ENCODE measurements at places on chromosomes 4 and X.

GRCh38 chr4:68021185-68021584 is 57.9 kb upstream of the TMPRSS11A start:
- DNase-seq, result no peak

- no peak for DNase-seq
Observed at GRCh38 chr4:67325791-67326190, 219.5 kb downstream of the CENPC start.

- no peak for DNase-seq
Observed at GRCh38 chr4:168859888-168860694, 150.0 kb downstream of the CBR4 start.

DNA sequence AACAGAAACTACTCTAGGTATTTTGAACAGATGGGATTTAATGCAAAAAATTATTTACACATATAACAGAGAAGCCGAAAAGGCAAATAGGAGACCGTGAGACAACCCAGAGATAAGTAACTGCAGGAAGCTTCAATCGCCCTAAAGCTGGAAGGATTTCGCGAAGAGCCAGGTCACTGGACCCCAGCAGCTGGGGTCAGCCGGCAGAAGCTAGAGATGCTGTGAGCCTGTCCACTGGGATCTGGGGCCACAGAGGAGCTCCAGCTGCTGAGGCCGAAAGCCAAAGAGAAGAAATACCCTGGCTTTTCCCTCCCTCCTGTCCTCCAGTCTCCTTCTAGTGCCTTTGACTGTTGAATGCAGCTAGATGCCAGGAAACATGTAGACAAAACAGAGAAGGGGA is 192.8 kb upstream of the BCOR start:
- DNase-seq, result no peak

DNA sequence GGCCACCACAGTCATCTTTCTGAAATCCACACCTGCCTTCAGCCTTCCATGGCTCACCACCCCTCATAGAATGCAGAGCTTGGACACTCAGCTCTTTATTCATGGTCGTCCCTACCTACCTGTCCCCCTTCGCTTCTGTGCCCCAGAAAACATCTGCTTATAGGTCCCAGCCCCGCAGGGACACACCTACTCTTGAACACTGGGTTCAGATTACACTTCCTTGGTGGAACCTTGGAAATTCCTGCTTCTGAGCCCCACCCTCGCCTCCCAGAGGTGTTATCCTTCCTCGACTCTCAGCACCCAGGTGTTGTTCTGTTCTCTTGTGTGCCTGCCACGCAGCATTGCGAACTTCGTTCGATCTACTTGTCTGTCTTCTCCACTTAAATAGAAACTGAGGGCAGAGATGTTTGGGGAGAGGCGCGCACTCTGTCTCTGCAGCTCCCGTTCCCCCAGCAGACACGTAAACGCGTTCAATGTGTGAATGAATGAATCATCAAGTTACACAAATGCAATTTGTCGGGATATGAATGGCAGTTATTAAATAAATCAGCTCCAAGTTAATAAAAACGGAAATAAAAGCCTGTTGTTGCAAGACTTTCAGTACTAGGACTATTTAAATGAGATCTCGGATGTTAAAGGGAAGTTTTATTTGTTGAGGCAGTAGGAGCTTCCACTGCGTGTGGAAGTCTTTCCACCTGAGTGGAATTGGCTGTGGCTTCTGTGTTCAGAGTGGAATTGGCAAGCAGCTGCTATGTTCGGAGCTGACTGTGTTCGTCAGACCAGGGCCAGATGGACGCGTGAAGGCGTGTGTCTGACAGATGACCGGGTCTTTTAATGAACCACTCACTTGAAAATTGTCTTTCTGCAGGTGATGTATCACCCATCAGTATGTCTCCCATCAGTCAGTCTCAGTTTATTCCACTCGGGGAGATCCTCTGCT is 95.6 kb downstream of the STOX2 start:
- no peak for DNase-seq

- peak; percentile 32 for DNase-seq
Observed at GRCh38 chrX:10360116-10360515, 203.3 kb downstream of the CLCN4 start.

GRCh38 chr4:138400543-138400942 is 158.4 kb upstream of the SLC7A11 start:
- DNase-seq, result no peak

DNA sequence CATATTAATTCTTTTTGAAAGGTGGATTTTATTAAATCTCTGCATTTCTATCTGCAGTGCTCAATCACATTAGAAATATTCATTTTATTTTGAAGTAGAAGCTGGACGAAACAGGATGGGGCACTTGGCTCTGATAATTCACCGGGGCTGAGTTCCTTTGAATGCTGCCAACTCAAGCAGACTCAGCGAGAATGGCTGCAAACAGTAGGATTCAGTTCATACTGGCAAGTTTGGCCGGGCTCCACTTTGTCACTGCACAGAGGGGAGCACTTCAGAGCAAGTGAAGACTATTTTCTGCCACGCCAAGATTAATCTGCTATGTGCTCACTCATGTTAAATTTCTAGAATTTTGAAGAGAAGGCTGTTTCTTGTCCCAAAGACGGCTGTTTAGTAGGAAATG is 30.7 kb upstream of the KLHL8 start:
- DNase-seq, result peak; percentile 14

DNA sequence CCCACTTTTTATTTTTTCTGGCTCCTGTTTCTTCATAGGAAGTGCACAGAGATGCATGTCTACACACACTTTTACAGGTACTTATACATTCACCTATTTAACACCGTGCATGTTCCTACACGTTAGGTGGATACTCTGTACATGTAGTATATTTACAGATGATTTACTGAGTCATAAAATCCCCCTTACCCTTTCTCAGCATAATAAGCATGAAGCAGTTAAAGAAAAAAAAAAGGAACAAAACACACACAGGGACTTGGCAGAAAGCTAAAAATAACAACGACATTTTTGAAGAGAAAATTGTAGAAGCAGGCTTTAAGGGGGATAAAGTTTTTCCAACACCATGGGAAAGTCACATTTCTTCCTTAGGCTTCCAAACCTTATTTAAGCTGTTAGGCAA is 96.4 kb upstream of the IQCM start:
- DNase-seq, result peak; percentile 5

DNA sequence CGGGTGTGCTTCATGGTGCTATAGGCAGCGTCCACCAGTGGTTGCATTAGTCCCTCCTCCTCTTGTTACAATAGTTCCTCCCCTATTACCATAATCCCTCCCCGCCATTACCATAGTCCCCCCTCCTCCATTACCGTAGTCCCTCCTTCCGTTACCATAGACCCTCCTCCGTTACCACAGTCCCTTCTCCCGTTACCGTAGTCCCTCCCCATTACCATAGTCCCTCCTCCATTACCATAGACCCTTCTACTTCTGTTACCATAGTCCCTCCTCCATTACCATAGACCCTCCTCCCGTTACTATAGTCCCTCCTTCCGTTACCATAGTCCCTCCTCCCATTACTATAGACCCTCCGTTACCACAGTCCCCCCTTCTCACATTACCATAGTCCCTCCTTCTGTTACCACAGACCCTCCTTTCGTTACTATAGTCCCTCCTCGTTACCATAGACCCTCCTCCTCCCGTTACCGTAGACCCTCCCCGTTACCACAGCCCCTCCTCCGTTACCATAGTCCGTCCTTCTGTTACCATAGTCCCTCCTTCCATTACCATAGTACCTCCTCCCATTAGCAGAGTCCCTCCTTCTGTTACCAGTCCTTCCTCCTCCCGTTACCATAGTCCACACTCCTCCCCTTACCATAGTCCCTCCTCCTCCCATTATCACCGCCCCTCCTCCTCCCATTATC is 129.6 kb downstream of the DHRSX start:
- DNase-seq, result peak; percentile 45

GRCh38 chr4:7254736-7255487 is 62.6 kb downstream of the SORCS2 start:
- no peak for DNase-seq

GRCh38 chr4:5707778-5708448 is 446 bp downstream of the EVC2 start:
- peak; percentile 15 for DNase-seq

DNA sequence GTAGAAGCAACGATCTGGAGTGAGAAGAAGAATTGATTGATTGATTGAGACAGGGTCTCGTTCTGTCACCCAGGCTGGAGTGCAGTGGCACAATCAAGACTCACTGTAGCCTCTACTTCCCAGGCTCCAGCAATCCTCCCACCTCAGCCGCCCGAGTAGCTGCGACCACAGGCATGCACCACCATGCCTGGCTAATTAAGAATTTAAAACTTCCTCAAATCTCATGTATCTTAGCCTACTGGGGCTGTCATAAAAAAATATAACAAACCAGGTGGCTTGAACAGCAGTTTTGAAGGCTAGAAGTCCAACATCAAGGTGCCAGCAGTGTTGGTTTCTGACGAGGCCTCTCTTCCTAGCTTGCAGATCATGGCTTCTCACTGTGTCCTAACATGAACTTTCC is 18.3 kb upstream of the TBC1D9 start:
- no peak for DNase-seq

DNA sequence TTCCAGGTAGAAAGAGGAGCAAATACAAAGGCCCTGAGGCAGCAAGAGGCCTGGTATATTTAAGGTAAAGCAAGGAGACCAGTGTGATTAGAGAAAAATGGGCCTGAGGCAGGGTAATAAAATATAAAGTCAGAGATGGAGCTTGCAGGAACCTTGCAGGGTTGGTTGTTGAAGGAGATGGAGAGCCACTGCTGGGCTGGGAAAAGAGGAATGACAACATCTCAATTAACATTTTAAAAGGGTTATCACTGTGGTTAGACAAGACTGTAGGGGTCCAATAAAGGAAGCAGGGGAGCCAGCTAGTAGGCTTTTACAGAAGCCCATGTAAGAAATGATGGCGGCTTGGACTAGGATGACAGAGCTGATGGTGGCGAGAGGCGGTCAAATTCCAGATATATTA is 205.5 kb upstream of the MBNL3 start:
- DNase-seq, result no peak

GRCh38 chr4:11326021-11326420 is 102.7 kb downstream of the HS3ST1 start:
- no peak for DNase-seq

GRCh38 chr4:72109959-72110497 is 78.2 kb downstream of the NPFFR2 start:
- DNase-seq, result no peak

- DNase-seq, result peak; percentile 6
Observed at GRCh38 chrX:51395810-51396728, 63.4 kb downstream of the NUDT10 start.

- DNase-seq, result peak; percentile 0
Observed at GRCh38 chr4:171880136-171880535, 66.9 kb downstream of the GALNTL6 start.

DNA sequence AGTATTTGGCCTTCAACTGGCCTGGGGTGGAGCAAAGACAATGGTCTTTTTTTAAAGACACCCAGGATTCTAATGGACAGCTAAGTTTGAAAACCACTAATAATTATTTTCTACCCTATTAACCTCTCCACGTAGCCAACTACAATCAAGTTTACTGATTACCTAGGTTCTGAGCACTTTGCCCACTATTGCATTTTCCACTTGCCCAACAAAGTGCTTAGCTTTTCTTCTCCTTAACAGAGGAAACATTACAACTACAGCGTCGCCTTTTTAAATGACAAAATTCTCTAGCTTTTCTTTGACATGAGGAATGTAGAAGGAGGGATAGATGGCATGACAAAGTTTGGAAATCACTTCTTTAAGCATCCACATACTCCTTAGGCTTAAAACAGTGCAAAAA is 2.0 kb downstream of the CHIC2 start:
- no peak for DNase-seq

DNA sequence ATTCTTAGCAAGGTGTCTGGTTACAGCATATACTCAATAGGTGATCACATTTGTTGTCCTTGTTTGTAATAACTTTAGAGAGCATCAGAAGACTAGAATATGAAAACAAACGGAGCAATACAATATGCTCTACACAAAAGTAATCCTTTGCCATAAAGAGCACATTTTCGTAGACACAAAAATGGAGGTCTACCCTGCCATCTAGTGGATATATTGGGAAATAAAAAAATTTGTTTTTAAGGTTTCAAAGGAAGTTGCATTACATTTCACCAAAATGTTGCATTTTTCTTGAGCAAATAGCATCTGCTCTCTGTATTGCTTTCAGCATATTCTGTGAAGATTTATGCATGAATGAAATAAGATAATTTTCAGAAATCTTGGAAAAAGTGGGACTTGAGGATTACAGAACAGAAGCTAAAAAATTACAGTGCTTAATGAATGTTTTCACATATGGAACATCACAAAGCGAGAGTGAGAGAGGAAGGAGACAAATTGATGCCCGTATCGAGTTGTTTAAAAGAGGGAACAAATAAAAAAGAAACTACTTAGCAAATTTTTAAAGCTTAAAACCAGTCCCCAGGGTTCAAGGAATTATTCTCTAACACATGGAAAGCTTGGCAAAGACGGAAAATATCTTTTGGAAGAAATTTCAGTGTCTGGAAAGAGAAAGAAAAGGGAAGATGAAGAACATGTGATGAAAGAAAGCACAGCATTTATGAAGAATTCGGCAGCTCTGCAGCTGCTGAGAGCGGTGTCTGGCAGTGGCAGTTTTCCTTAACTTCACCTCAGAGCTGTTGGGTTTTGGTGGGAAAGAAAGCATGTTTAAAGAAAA is 390.1 kb downstream of the ANKRD50 start:
- DNase-seq, result peak; percentile 35

DNA sequence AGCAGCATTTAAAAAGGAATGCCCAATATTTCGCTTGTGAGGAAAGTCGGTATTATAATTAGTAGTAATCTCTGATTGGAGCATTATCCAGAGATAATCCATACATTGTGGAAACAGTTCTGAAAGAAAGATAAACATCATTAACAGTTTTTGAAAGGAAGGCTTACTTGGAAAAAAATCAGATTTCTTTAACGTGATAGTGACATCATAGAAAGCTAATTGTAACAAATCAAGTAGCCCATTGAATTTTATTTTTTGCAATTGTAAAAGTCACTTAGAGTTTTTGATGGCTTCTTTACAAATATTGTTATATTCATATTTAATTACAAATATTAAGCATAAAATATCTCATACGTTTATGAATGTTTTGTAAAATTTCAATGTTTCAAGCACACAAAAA is 11.6 kb upstream of the NR3C2 start:
- DNase-seq, result no peak

DNA sequence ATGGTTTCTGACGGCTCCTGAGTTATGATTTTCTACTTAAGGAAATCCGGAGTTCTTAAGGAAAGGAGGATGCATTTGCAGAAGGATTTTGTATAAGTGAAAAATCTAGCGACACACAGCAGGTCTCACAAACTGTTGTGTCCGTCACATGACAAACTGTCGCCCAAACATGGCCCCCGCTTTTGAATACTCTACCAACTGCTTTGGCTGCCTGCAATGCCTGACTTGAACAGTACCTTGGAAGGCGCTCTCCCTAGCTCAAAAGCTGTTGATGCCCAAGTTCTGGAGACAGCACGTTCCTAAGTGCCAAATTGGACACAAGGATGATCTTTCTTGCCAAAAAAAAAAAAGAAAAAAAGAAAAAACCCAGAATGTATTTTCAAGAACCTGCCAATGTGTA is 103.2 kb downstream of the ENPP6 start:
- no peak for DNase-seq

DNA sequence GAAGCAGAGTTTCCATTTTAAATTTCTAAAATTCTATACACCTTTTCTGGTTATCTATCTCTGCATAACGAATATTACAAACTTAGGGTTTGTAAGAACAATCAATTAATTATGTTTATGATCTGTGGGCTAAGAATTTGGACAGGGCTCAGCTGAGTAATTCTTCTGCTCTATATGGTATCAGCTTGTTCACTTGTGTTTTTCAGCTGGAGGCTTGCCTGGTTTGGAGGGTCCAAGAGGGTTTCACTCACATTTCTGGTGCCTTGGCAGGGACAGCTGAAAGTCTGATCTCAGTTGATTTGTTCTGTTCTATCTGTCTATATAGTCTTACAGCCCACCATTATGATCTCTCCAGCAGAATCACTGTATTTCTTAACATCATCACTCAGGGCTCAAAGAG is 57.8 kb upstream of the ADGRA3 start:
- no peak for DNase-seq
